ENCODE measurements at places on chromosomes 4 and X.

DNA sequence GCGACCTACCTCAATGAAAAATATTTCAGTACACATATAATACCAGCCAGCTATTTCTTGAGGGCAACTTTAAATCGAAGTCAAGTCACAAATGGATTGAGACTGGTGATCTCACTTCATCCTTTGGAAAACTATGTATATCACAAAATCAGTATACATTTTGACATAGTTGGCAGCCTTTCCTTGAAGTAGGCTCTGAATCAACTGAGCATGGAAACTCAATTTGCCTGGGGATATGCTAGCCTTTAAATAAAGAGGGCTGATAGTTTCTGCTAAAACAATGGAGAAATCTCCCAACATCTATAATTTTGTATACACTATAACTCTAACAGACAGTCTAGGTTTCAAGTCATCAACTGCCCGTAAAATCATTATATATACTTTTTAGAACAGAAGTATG lies 282.8 kb upstream of the TENM3 start:
- DNase-seq = no peak

GRCh38 chr4:74990276-74990875 lies 57.5 kb downstream of the PARM1 start:
- DNase-seq = no peak

DNA sequence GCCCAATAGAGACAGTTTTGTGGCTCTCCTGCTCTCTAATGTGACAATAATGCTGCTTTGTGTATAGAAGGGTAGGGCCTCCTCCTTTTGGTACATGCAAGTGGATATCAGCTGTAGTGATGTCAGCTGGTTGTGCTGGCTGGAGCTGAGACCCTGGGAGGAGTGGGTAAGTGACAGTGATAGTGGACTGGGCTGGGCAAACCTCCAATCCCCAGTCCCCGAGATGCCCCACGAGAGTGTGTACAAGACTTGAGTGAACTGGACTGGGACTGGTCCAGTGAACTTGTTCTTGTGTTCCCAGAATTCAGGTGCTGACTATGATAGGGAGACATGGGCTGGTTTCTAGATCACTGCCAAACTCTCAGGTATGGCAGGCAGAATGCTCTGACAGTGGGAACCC lies 583.6 kb upstream of the PCDH10 start:
- no peak for DNase-seq

- no peak for DNase-seq
These were observed 113.0 kb downstream of the UCHL1 start for GRCh38 chr4:41369680-41370079.

- no peak for DNase-seq
These were observed 520.2 kb downstream of the SPRY1 start for GRCh38 chr4:123916821-123917220.

DNA sequence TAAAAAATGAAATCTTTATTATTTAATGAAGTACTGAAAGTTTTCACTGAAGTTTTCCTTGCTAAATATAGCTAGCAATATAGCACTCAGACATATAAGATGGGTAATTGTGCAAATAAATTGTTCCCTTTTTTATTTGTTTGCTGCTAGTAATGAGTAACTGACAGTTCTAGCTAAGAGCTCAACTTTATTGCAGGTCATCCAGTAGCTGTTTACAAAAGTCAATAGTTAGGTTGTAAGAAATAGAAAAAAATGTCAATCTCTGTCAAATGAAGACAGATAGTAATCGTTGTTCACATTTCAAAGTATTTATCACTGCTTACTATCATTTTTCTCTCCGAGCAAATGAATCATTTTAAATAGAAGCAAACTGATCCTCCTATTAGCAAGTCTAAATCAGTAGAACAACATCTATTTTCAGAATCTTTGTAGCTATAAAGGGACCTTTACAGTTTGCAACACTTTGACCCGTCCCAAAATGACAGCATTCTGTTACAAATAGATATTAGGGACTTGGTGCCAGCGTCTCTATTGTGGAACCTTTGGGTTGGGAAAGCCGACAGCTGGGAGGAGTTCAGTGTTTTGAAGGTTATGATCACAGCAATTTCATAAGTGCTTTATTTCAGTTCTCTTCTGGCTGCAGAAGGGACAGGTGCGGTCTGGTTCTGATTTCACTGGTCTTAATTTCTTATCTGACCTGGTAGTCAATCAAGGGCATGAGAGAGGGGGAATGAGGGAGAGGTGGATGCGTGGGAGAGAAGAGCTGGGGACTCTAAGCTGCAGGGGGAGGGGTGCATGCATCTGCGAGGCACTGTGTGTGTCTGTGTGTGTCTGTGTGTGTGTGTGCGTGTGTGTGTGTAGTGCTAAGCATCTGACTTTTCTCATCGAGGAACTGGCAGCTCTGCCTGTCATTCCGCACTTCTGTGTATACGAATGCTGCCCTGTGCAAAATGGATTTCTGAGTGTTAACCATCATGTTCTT lies 227.9 kb upstream of the PITX2 start:
- no peak for DNase-seq

DNA sequence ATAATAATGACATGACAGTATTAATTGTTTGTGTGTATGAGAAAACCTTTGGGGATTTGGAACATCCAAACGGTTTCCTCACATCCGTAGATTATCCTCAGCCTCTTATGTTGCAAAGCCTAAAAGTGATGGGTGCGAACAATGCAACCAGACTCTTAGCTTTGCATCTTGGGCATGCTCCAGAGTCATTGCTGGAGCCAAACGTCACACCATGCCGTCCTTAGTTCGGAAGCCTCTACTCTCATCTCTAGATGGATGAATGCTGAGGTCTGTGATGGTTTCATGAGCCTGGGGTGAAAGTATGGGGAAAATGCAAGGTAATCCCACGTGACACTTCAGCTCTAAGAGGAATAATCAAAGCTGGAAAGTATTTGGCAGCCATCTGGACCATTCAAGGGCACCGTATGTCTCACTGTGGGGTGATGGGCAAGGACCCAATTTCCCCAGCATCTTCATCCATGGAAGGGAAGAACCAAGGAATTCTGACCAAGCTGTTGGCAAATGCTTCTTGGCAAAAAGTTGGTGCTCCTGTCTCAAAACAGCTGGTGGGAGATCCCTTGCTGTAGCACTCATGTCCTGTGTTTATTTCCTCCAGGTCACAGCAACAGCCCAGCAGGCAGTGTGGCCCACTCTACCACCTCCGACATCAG lies 6.3 kb upstream of the RTL5 start:
- no peak for DNase-seq

DNA sequence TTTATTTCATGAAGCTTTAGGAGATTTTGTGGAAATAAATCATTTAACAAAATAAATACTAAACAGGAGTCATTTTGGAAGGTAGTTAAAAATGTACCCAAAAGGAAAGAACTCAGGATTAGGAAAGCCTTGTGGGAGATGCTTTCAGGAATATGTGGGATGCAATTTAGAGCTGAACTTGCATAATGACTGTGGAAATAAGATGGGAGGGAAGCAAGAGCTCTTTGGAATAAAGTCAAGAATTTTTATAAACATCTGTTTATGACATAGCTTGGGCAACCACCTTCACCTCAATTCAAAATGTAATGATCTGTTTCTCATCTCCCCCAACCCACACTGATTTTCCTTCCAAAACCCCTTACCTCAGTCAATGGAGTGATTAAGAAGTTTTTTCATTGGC lies 623.8 kb downstream of the FAT4 start:
- DNase-seq = no peak

DNA sequence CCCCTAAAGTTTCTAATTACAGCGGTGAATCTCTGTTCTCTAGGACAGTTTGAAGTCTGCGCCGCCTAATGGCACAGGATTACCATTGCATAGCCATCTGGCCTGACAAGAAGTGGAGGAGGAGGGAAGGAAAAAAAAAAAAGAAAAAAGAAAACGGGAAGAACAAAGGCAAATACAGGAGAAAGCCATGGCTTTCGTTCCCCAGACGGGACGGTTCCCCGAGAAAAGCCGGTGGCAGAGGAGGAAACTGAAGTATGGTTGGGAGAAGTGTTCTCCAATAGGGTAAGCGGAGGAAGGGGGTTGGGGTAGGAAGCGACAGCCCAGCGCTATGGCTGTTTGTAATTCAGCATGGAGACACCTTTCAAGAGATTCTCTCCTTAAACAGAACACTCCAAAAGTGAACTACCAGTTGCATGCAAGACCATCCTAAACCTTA lies 80.8 kb downstream of the HMGN5 start:
- DNase-seq = no peak

GRCh38 chrX:46327566-46328115 lies 217.6 kb downstream of the ZNF674 start:
- DNase-seq = no peak

- no peak for DNase-seq
These were observed 657 bp upstream of the ANKRD50 start for GRCh38 chr4:124713185-124713592.

DNA sequence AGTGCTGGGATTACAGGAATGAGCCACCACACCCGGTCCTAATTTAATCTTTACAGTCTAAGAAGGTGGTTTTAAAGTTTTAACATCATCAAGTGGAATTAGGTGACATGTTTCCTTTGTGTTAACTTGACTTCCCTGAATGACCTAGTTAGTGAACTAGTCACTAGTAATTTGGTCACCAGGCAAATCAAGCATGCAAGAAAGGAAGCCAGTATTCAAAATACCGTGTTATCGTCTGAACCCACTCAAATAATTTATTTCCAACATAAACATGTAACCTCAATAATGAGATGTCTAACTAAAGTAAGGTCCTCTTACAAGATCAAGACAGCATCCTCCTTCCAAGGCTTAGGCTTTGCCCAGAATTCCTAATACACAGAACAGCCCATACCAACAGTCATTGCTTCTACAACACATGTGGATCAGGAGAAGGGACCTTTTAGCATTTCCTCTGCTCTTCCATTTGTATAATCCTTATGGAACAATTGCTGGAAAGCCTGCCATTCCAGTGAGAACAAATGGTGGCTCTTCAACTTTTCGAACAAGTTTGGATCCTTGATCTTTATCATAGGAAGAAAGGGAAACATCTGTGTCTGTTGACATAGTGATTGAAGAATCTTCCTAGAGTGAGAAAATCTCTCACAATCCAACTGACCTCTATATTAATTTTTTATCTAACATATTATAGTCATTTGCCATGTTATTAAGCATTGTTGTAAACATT lies 97.2 kb downstream of the ANXA3 start:
- DNase-seq = no peak

GRCh38 chrX:42079968-42080367 lies 156.6 kb upstream of the CASK start:
- DNase-seq = no peak

- no peak for DNase-seq
These were observed 46.9 kb downstream of the TET2 start for GRCh38 chr4:105193536-105193935.

DNA sequence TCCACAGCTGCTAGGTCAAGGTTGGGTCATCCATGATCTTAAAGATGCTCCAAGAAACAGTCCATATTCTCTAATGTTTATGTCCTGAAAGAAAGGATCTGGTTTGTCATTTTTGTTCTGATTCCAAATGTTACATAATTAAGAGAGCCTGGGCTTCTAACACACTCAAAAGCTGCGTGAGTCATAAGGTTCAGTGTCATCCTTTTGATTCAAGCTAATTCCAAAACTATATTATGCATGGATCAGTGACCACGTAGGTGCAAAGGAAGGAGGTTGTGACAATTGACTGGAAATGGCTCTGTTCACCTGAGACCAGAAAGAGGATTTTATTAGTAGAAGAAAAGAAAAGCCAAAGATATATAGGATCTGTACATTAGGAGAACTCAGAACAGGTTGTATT lies 268.7 kb upstream of the GK2 start:
- no peak for DNase-seq

GRCh38 chrX:41542536-41542935 lies 95.4 kb downstream of the NYX start:
- no peak for DNase-seq

DNA sequence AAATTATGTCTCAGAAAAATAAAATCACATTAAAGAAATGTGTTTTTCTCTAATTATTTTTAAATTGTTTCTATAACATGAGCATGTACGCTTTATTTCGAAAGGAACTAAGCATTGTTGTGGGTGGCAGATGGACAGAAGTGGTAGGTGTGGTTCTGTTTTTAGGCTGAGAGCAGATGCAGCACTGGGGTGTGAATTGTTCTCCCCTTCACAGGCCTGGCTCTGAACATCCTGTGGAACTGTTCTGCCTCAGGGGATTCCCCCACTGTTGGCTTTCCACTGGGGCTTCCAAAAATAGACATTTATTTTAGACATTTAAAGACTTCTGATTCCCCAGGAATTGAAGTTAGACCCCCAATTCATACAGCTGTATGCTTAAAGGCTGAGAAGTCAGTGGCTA lies 41.9 kb upstream of the PDHA2 start:
- DNase-seq = no peak

GRCh38 chrX:74179071-74179470 lies 124.9 kb upstream of the ZCCHC13 start:
- no peak for DNase-seq

DNA sequence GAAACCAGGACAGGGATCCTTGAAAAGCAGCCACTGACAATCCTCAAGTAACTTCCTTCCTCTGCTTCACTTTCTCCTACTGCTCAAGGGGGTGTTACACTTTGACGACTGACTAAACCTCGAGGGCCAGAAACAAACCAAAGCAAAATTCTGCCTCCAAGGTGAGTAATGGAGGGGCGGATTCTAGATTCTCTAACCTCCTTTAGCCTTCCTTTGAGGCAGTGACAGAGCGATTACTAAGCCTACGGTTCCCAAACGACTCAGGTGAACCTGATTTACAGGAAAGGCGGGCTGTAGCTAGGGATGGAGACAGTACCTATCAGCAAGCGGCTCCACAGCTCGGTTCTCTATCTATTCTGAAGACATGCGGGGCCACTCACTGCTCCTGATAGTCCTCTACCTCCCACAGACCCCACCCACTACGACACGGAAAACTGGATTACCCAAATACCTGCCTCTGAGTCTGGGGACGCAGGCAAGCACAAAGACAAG lies 487 bp downstream of the TBCK start:
- no peak for DNase-seq

DNA sequence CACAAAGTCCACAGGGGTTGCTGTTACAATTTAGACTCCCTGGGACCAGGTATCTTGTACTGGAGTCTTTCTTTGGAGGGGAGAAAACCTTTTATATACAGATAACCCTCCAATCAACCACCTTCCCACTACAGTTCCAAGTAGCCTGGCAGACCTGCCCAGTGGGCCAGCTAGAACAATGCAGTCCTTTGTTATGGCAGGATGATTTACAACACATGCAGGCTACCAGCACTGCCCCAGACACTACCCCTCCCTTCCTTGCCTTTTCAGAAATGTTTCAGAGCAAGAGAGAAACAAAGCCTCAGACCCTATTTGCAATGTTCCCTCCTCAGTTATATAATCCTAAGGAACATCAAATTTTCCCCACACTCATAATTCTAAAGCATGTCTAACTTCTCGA lies 11.1 kb downstream of the RASL11B start:
- DNase-seq = no peak

- no peak for DNase-seq
These were observed 100.2 kb upstream of the MID1IP1 start for GRCh38 chrX:38701073-38701472.

GRCh38 chr4:87333267-87333666 lies 10.6 kb upstream of the HSD17B13 start:
- no peak for DNase-seq

GRCh38 chr4:169122422-169122821 lies 112.4 kb upstream of the CBR4 start:
- DNase-seq = no peak
